GM23338 (cell line): ENCODE measurements at places on chromosomes 5 and 9. TPM values are rescaled to one million over a fixed set of nuclear protein-coding genes. Genes with fewer than 3 reads are reported as not detected.
A peak's percentile ranks its signal among the peaks of the same experiment; 100 is the strongest.

PCDHB14 gene
- 3.2 and 4.1 TPM in 2 replicates for total RNA-seq

- H3K27ac ChIP-seq, result no peak overlapping the region
- 0 out of 2 replicates have a peak, but pooled peaks cover 3% of the 10 kb centered on the region for H3K36me3 ChIP-seq
- peak overlapping the region; percentile 53 for H3K4me3 ChIP-seq
Measured at GRCh38 chr5:2740051-2740875, 11.2 kb downstream of the IRX2 start.

GRCh38 chr5:112933651-112934365 lies 11.8 kb upstream of the REEP5 start:
- no peaks in the 10 kb centered on the region for H3K36me3 ChIP-seq
- no peak overlapping the region for H3K4me3 ChIP-seq
- H3K27me3 ChIP-seq, result no peaks in the 10 kb centered on the region
- DNase-seq, result no peak

GRIA1 gene
- 1.4 and 1.7 TPM in 2 replicates for total RNA-seq

GRCh38 chr9:111005746-111006470 lies 32.4 kb downstream of the LPAR1 start:
- H3K27me3 ChIP-seq, result no peaks in the 10 kb centered on the region
- peaks cover 7% of the 10 kb centered on the region; the same call in 1 of the 2 replicates for H3K4me1 ChIP-seq
- H3K27ac ChIP-seq, result no peak overlapping the region
- no peaks in the 10 kb centered on the region for H3K36me3 ChIP-seq
- H3K4me3 ChIP-seq, result no peak overlapping the region

- H3K27ac ChIP-seq, result no peak overlapping the region
- H3K36me3 ChIP-seq, result no peaks in the 10 kb centered on the region
- H3K4me1 ChIP-seq, result no peaks in the 10 kb centered on the region; the same call in 1 of the 2 replicates
- no peak overlapping the region for H3K4me3 ChIP-seq
- H3K27me3 ChIP-seq, result no peaks in the 10 kb centered on the region
Measured at GRCh38 chr5:180026320-180026719, 45.2 kb downstream of the RNF130 start.

DNA sequence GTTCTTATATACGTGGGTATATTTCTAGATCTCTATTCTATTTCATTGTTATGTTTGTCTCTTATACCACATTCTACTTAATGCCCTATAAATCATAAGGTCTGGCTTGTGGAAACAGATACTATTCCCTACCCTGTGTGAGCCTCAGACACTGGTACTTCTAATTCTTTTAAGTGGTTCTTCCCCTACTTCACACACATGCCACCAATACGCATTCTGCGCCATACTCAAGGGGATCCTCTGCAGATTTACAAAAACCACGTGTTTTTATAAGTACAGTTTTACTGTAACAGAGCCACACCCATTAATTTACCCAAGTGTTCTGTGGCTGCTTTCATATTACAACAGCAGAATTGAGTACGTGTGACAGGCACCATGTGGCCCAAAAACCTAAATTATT lies 195.6 kb downstream of the SAXO1 start:
- no peak overlapping the region for H3K4me3 ChIP-seq
- no peaks in the 10 kb centered on the region for H3K27me3 ChIP-seq
- no peak for DNase-seq
- H3K27ac ChIP-seq, result no peak overlapping the region

GRCh38 chr5:18393565-18394442 lies 759.5 kb downstream of the TAF11L14 start:
- no peaks in the 10 kb centered on the region for H3K27me3 ChIP-seq
- no peak overlapping the region for H3K4me3 ChIP-seq
- no peaks in the 10 kb centered on the region for H3K36me3 ChIP-seq
- peak; percentile 87 for DNase-seq
- no peaks in the 10 kb centered on the region; the same call in 1 of the 2 replicates for H3K4me1 ChIP-seq
- H3K27ac ChIP-seq, result no peak overlapping the region

DNA sequence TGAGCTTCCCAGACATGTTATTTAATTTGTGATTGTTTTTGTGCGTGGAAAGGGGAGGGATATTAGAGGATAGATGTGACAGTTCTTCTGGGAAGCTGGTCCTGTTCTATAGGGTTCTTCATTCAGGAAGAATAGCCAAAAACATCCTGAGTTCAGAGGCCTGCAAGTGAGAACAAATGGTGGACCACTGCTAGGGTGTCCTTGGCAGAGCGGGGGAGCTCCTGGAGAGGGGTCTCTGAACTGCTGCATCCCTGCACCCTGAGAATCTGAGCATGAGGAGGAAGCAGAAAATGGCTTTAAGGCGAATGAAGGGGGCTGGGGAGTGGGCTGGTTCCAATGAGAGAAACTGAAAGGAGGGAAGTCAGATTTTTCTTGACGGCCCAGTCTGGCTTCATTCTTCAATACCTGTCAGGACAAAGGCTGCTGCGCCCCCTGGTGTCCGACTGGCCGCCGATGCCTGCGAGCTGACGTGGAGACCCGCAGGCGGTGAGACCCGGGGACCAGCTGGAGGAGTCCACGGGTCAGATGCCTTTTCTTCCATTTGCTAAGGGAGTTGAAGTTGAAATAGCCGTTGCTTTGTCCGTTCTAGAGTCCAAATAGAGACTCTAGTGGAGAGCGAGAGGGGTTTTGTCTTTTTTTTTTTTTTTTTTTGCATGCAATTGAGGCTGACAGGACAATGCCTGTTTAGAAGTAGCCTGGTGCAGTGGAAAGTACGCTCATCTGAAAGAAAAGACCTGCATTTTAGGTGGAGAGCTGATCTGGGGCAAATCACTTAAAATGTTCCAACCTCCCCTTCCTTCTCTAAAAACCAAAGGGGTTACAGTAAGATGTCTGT lies 39.5 kb upstream of the NFIB start:
- H3K27ac ChIP-seq, result no peak overlapping the region
- peaks cover 63% of the 10 kb centered on the region for H3K27me3 ChIP-seq
- peak; percentile 94 for DNase-seq
- H3K4me1 ChIP-seq, result peaks cover 68% of the 10 kb centered on the region

IL4 gene
- total RNA-seq, result not detected in 2 replicates

FGD3 gene
- 1.7 and 2.0 TPM in 2 replicates for total RNA-seq

SLC46A2 gene
- not detected in 2 replicates for total RNA-seq

GRCh38 chr5:59528202-59528862 lies 365.2 kb downstream of the PDE4D start:
- H3K27ac ChIP-seq, result no peak overlapping the region
- no peak overlapping the region for H3K4me3 ChIP-seq
- H3K36me3 ChIP-seq, result 0 out of 2 replicates have a peak, but pooled peaks cover 4% of the 10 kb centered on the region
- H3K27me3 ChIP-seq, result no peaks in the 10 kb centered on the region
- DNase-seq, result peak; percentile 32

- DNase-seq, result no peak
- no peak overlapping the region for H3K27ac ChIP-seq
- no peaks in the 10 kb centered on the region for H3K27me3 ChIP-seq
- H3K4me3 ChIP-seq, result no peak overlapping the region
Measured at GRCh38 chr5:179975713-179976134, 68.0 kb upstream of the TBC1D9B start.

GRCh38 chr5:72721844-72722243 lies 94.6 kb upstream of the TNPO1 start:
- no peak overlapping the region for H3K27ac ChIP-seq
- no peak overlapping the region for H3K4me3 ChIP-seq
- no peaks in the 10 kb centered on the region for H3K36me3 ChIP-seq

DNA sequence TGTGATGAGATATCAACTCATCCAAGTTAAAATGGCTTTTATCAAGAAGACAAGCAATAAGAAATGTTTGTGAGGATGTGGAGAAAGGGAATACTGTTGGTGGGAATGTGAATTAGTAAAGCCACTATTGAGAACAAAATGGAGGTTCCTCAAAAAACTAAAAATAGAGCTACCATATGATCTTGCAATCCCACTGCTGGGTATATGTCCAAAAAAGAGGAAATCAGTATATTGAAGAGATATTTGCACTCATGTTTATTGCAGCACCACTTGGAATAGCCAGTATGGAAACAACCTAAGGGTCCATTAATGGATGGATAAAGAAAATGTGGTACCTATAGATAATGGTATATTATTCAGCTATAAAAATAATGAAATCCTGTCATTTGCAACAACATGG lies 25.1 kb downstream of the PPIP5K2 start:
- DNase-seq, result no peak
- H3K27ac ChIP-seq, result no peak overlapping the region
- no peaks in the 10 kb centered on the region for H3K4me1 ChIP-seq

GRCh38 chr5:178818094-178818493 lies 41.7 kb upstream of the ZNF354B start:
- no peak overlapping the region for H3K4me3 ChIP-seq
- H3K4me1 ChIP-seq, result no peaks in the 10 kb centered on the region
- no peaks in the 10 kb centered on the region for H3K36me3 ChIP-seq
- no peak overlapping the region for H3K27ac ChIP-seq
- peak; percentile 7 for DNase-seq

- H3K27ac ChIP-seq, result no peak overlapping the region
- no peak overlapping the region for H3K4me3 ChIP-seq
- H3K4me1 ChIP-seq, result no peaks in the 10 kb centered on the region
- H3K27me3 ChIP-seq, result no peaks in the 10 kb centered on the region
- DNase-seq, result no peak
Measured at GRCh38 chr5:53343187-53343586, 137.2 kb upstream of the FST start.

GRCh38 chr5:73998489-73998888 lies 372.5 kb downstream of the ARHGEF28 start:
- no peak overlapping the region for H3K27ac ChIP-seq
- H3K4me1 ChIP-seq, result no peaks in the 10 kb centered on the region
- DNase-seq, result no peak
- H3K4me3 ChIP-seq, result no peak overlapping the region
- H3K36me3 ChIP-seq, result no peaks in the 10 kb centered on the region

DNLZ gene
- total RNA-seq, result 21.7 and 53.9 TPM in 2 replicates

DNA sequence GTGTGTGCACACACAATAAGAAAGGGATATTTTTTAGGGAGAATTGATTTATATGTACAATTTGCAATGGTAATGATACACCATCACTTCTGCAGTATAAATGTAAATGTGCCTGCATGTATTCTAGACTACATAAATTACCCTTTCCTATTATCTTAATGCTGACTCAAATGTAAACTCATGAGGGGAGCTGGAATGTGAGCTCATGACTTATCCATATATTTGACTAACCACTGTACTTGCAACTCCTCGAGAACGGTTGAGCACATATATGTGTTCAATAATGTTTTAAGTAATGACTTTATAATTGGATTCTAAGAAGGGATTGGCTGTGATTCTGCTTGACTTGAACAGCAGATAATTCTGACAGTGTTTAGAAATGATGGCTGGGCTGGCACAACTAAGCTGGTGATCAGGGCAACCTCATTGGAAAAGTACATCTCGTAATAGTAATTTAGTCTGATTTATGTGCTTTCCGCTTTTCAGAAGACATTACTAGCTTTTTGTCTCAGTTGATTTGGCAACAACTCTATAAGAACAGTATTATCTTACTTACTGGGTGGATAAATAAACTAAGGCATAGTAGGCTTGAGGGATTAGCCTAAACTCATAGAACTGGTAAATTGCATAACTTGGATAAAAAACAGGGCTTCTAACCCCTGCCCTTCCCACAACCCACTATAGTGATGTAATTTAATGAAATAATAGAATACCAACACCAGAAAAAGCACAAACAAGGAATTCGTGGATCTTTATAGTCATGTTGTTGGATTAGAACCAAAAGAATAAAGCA lies 130.2 kb upstream of the SPEF2 start:
- H3K36me3 ChIP-seq, result no peaks in the 10 kb centered on the region
- DNase-seq, result no peak
- peaks cover 39% of the 10 kb centered on the region for H3K4me1 ChIP-seq
- no peaks in the 10 kb centered on the region for H3K27me3 ChIP-seq

PCDHA13 gene
- total RNA-seq, result 4.3 and 9.8 TPM in 2 replicates

DNA sequence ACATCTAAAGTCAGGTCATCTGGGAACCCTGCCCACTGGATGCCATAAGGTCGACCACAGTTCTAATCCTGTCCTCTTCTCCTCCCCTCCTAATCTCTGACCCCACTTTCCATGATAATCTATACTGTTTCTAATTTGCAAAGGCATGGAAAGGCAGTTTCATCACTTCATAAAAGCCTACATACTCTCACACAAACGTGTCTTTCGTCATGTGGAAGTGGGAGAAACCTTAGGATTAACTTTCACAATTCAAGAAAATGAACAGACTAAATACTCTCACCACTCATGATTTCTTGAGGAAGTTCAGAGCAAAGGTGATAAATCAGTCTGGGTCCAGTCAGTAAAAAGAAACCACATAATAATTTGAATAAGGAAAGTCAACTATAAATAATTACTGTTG lies 5.5 kb downstream of the FANCC start:
- no peak for DNase-seq
- H3K36me3 ChIP-seq, result no peaks in the 10 kb centered on the region
- H3K4me3 ChIP-seq, result no peak overlapping the region
- H3K4me1 ChIP-seq, result peaks cover 9% of the 10 kb centered on the region
- no peak overlapping the region for H3K27ac ChIP-seq
- no peaks in the 10 kb centered on the region for H3K27me3 ChIP-seq

DNA sequence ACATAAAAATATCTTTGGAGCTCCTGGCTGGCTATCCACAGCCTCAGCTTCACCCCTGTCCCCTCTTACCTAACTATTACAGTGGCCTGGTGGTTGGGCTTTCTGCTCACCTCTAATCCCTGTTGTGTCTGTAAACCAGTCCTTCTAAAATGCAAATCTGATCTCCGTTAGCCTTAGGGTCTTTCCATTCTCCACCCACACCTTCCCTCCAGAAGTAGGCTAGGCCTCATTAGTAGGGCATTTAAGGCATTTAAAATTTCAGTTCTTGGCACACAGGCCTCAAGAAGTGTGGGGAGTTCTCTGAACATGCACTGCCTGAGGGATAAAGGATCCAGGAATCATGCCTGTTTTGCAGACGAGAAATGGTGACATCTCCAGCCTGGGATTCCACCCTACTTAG lies 26.4 kb upstream of the STC2 start:
- H3K27me3 ChIP-seq, result no peaks in the 10 kb centered on the region
- no peak overlapping the region for H3K4me3 ChIP-seq
- H3K36me3 ChIP-seq, result no peaks in the 10 kb centered on the region
- H3K4me1 ChIP-seq, result no peaks in the 10 kb centered on the region

CAMK4 gene
- 5.0 and 7.3 TPM in 2 replicates for total RNA-seq

MRPL41 gene
- total RNA-seq, result 32.6 and 32.8 TPM in 2 replicates

- peaks cover 52% of the 10 kb centered on the region for H3K27me3 ChIP-seq
- no peak overlapping the region for H3K27ac ChIP-seq
- no peak for DNase-seq
- H3K36me3 ChIP-seq, result no peaks in the 10 kb centered on the region
- peaks cover 22% of the 10 kb centered on the region for H3K4me1 ChIP-seq
Measured at GRCh38 chr5:111075520-111075919, 4.0 kb downstream of the TSLP start.

DNA sequence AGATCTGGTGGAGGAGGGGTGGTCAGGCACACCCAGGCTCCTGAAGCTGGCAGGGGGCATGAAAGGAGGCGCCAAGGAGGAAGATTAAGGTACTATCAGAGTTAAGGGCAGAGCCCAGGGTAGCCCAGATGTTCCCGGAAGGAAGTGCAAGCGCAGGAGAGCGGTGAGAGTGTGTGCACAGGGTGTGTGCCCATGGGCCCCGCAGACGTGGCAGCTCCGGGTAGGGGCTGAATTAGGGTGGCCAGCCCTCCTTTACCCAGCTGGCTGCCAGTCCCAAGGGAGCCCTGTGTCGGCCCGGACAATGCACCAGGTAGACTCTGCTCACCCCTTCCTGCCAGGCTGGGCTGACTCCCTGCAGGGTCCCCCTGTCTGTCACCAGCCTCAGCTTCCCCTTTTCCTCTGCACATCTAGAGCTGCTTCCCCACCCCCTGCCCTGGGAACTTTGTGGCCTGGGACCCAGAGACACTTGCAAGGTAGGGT lies at the start of gene SMIM33:
Gene SMIM33 (plus strand): TSS at position 184 of the 480 bp plus-strand sequence. CDS start 118 bp downstream, at position 302.
- DNase-seq, result no peak
- no peak within 1 kb of the TSS for H3K4me3 ChIP-seq
- peaks cover 17% of the 10 kb centered on the region for H3K4me1 ChIP-seq
- no peaks in the 10 kb centered on the region for H3K36me3 ChIP-seq
